ENCODE measurements at places on chromosomes 3 and 15. TPM values are rescaled to one million over a fixed set of nuclear protein-coding genes. Genes with fewer than 3 reads are reported as not detected.
A peak's percentile ranks its signal among the peaks of the same experiment; 100 is the strongest.

DNA sequence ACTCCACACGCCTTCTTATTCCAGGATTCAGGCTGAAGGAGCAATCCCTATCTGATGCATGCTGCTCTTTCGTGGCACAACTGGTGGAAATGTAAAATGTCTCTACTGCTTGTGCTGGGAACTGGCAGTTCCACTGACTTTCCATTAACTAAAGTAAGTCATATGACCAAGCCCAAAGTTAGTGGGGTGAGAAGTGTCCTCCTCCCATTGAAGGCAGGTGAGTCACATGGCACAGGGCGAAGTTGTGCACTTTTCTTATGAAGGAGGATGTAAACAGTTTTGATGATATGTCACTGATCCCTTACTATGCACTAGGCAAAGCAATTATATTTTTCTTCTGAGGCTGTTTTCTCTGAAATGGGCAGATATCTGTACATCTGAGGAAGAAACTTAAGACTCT is 51.6 kb downstream of the SLC7A14 start:
- no peak for DNase-seq

DNA sequence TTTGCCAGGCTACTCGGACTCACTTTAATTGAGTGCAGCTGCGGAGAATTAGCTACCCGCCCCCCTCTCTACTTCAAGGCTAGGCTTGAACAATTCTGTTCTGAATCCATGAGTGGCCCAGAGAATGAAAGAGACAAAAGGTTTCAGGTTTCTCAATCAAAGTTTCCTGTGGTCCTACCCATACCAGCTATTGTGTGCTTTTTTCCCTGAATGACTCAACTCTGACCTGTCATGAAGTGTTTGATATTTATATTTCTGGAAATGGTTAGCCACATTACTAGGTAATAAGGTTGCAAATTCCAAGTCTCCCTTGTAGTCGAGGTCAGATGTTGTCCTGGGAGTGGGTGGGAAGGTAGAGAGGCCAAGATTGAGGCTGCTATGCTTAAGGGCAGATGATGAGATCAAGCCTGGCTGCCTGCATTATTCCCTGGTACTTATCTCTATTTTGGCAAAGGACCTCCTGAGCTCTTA is 392.7 kb upstream of the TBL1XR1 start:
- peak; percentile 56 for DNase-seq

GRCh38 chr3:55894605-55895004 is 407.5 kb upstream of the WNT5A start:
- no peak for DNase-seq

GRCh38 chr15:25568751-25569150 is 129.9 kb upstream of the UBE3A start:
- DNase-seq: no peak

- no peak for DNase-seq
Observed at GRCh38 chr3:24498796-24499195, 4.1 kb upstream of the THRB start.

- DNase-seq: no peak
Observed at GRCh38 chr15:98626153-98626552, 22.2 kb upstream of the IGF1R start.

GRCh38 chr3:186825294-186825821 is 17.2 kb upstream of the ADIPOQ start:
- DNase-seq: no peak

DNA sequence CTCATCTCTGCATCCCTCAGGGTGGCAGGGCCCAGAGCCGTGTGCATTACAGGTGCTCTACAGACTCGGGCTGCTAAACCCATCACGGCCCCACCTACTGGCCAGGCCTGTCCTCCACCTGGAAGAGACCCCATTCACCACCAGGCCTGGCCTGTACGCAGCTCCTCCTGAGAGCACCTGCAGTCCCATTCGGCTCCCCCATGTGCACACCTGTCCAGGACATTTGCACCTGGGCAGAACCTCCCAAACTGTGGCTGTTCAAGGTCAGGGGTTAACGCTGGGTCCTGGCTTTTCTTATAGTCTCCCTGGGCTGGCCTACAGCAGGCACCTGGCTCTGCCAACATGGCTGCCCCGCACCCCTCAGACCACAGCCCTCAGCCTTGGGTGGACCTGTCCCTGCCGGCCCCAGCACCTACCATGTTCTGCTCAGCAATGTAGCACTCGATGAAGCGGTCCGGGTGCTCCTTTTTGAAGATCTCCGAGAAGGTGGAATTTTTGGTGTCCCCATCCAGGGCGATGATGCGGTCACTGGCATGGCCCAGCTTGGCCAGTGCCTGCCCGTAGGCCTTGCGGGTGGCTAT is 25.7 kb downstream of the TKT start:
- no peak for DNase-seq

- DNase-seq: no peak
Observed at GRCh38 chr15:51726302-51727073, 11.0 kb downstream of the LYSMD2 start.

- DNase-seq: no peak
Observed at GRCh38 chr3:123119802-123120201, 53.0 kb downstream of the PDIA5 start.

GRCh38 chr3:129235344-129235917 is 14.0 kb upstream of the COPG1 start:
- DNase-seq: no peak

DNA sequence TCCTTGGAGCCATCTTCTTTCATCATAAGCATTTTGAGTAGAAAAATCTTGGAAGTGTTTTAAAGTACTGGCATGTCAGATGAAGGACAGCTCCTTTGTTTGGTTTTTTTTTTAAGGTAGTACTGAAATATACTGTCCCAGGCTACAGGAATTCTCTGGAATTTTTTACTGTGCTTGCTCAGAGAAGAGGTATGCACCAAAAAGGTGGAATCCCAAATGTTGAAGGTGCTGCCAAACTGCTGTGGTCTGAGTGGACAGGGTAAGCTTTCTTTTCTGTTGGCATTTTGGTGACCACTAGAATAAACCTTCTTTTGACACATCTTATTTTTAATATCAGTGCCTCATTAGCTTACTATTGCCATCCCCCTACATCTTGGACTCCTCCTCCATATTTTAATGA is 7.2 kb downstream of the GNL3 start:
- DNase-seq: no peak

DNA sequence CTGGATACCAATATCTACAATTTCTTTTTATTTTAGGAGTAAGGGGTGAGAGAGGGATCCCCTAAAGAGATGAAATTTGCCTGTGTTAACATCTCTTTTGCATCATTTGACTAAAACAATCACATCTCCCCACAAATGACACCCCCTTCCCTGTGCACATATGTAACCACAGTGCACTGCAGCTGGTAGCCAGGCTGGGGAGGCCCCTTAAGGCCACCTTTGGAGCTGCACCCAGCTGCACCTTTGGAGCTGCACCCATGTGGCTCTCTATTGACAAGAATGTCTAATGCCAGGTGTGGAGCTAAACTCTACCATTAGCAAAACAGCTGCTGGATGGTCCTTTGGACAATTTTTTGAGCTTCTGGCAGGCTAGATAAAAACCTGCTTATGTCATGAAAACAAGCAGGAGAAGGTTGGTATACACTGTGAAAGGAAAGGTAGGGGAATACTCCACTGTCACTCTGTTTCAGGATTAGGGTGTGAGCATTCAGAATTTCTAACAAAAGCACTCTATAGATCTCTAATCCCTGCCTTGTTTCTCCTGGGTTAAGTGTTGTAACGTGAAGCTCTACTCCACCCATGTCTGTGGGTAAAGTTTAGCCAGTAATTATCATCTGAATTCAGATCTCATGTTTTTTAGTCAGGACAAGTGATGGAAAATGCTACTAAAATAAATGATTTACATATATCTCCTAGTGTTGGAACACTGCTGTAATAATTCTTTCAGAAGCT is 52.1 kb downstream of the TFG start:
- DNase-seq: no peak

- no peak for DNase-seq
Observed at GRCh38 chr15:59941612-59942011, 62.5 kb upstream of the FOXB1 start.

DNA sequence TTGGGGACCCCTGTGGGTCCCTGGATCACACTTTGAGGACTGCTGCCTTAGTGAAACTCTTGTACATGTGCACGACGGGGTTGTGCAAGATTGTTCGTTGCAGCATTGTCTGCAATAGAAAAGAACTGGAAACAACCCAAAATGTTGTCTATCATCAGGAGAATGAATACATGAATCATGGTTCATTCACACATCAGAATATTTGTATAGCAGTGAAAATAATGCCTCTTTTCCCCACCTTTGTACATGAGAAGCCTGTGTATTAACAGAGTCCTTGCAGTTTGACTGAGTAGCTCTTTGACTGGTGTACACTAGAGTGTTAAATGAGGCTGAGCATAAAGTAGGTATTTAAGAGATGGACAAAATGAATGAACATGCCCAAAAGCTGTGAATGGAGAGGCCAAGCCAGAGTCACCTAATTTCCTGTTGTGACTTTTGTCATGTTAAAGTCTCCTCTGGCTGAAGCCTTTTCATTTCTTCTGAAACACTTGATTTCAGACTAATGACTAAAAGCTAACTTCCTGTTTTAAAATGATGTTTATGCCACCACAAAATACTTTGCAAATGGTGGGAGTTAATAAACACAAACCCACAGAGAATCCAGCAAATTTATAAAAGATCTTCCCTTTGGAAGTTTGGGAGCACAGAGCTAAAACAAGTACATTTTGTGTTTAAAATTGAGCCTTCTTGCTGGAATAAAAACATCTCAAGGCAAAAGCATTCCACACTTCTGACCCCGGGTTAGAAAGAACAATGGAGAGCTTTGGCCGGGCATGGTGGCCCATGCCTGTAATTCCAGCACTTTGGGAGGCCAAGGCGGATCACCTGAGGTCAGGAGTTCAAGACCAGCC is 20.6 kb upstream of the USP3 start:
- DNase-seq: no peak

DNA sequence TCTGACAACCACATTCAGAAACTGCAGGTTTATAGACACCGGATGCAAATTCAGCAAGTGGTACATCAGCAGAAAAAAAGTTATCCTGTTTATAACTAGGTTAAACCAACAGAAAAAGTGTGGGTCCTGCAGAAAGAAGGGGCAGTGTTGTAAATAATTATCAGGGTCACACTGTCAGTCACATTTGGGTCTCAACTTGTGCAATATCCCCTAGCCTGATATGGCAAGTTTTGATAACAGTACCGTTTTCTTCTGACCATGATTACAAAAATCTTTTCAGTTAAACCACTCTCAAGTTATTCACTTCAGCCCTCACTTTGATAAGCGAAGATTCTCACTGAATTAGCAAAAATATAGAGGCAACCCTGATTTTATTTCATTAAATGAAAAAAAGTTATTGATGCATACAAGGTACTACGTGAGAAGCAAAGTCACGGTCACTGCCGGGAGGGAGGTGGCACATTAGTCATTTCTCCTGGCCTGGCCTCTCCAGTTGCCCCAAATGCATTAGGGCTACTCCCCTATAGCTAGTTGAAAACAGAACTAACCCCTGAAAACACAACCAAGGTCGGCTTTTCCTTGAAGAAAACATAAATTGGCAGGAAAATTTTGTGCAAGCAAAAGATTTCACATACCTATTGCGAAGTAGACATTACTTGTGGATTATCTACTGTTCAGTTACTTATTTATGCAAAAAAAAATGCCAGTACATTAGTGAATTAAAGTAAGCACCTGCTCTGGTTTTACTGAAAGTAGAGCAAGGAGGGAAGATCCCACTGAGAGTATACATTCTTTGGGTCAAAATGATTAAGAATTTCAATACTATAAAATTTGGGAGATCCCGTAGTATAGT is 28.6 kb downstream of the IL5RA start:
- no peak for DNase-seq

DNA sequence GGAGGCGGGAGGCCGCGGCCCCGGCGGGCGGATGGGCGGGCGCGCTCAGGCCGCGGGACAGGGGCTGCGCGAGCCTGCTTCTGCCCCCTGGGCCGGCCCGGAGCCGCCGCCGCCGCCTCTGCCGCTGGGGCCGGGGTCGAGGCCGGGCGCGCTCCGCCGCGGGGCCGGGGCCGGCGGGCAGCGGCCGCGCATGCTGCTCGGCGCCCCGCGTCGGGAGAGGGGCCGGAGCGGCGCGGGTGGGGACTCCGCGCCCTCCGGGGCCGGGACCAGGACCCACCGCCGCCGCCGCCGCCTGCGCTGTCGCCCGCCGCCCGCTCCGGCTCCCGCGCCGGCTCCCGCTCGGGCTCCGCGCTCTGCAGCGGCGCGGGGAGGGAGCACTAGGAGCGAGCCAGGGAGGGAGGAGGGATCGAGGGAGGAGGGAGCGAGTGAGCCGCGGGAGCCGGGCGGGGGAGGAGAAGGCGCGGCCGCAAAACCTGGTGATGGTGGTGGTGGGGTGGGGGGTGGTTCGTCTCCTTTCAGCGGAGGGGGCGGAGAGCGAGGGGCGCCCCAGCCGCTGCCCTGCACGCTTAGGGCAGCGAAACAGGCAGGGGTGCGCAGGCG is at the start of gene LINGO1:
LINGO1 (minus strand) TSS at position 379 of the 600 bp plus-strand sequence. CDS start 597 bp downstream, outside the sequence.
- DNase-seq: no peak

DNA sequence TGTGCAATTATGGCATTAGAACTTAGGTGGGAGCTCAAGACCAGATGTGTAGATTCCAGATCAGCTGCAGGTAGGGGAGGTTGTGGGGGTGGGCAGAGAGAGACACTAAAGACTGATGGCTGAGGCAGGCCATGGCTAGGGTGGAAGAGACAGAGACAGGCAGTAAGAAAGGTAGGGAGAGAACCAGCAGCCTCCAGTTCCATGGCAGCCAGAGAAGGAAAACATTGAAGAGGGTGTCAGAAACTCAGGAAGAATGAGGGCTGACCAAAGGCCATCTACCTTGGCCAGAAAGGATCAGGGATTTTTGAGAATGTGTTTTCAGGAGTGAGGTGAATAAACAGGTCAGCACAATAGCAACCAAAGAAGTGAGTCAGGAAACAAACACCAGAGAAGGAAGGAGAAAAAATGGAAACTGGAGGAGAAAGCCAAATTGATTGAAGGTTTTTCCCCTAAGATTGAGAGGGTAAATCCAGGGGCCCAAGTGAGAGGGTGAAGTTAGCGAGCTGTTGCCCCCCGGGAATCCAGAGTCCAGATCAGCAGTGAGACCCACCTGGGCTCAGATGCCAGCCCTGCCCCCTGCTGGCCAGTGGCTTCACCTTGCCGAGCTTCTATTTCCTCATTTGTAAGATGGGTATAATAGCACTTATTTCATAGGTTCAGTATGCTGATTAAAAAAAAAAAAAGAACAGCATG is 41.0 kb downstream of the ABHD2 start:
- DNase-seq: no peak

GRCh38 chr15:73964736-73965093 is 27.4 kb downstream of the STOML1 start:
- DNase-seq: peak; percentile 77

DNA sequence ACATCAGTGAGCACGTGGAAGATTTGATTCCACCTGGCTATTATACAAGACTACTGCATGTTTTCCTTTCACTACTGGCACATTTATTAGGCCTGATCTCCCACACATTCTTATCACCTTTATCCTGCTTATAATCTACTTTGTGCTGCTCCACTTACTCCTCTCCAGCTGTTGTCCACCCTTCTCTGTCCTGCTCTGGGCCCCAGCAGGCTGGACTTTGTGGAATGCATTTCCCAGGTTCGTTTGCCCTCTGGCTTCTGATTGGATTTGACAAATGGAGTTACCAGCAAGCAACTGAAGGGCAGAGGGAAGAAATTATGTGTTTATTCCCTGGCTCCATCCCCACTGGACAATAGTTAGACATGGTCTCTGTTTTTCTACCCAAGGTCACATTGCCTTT is 75.5 kb downstream of the DCLK3 start:
- no peak for DNase-seq

GRCh38 chr15:29621616-29622015 is 200.7 kb downstream of the TJP1 start:
- DNase-seq: peak; percentile 9

The PPP2R3A gene
- 21.5 TPM for polyA plus RNA-seq

The NCBP2 gene
- 103 TPM for polyA plus RNA-seq

The MESD gene
- 45.2 TPM for polyA plus RNA-seq

The DZIP1L gene
- 26.2 TPM for polyA plus RNA-seq

The MYLK gene
- polyA plus RNA-seq: 126 TPM

The CYP1A2 gene
- polyA plus RNA-seq: 0.09 TPM

The CADM2 gene
- 0.38 TPM for polyA plus RNA-seq

Data from renal pelvis (tissue), 12 donors.